Right renal pelvis (tissue), 4 donors: ENCODE measurements at places on chromosomes 3 and 15. TPM values are rescaled to one million over a fixed set of nuclear protein-coding genes. Genes with fewer than 3 reads are reported as not detected.

THAP10 gene
- polyA plus RNA-seq: 10.9 TPM

HDC gene
- 0.61 TPM for polyA plus RNA-seq

DNA sequence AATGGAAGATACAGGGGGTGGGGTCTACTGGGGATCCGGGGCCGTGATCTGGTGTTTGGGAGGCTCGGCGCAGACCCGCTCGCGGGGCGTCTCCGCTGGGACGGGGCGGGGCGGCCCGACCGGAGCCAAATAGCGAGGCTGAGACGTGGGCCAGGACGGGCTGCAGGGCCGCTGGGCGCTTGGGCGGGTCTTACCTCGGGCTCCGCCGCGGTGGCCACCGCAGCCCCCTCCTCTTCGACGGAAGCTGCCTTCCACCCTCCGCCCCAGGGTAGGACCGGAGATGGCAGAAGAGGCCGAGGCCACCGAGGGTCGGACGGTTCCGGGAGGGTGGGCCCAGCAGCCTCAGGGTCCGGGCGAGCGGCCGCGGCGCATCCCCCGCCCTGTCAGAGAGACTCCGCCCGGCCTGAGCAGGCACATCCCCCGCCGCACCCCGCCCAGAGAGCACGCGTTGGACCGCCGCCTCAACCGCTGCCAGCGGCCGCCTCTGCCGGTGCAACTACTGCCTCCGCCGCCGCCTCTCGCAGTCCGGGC, 399 bp downstream of the MYO9A start:
- DNase-seq: peak; percentile 79

MEGF11 gene
- 3.8 TPM for polyA plus RNA-seq

GRCh38 chr3:187002915-187003314, 72.6 kb downstream of the ST6GAL1 start:
- no peak for DNase-seq

DNA sequence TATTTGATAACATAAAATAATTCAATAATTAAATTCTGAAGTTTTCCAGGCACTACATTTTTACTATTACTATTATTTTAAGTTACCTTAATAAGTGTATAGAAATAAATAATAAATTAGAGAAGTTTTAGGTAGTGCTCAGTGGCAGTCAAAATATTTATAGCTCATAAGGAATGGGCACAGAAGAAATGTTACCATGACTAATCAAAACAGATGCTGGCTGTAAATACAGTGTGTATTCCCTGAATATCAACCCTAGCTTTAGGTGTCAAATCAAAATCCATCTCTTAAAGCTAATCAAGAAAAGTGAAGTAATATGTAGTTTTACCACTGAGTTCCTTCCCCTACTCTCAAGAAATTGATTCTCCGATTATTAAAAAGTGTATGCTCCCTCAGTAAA, 35.5 kb downstream of the ZBTB20 start:
- DNase-seq: no peak

RPL4 gene
- 3,817 TPM for polyA plus RNA-seq

CRABP1 gene
- polyA plus RNA-seq: 57.5 TPM

DNA sequence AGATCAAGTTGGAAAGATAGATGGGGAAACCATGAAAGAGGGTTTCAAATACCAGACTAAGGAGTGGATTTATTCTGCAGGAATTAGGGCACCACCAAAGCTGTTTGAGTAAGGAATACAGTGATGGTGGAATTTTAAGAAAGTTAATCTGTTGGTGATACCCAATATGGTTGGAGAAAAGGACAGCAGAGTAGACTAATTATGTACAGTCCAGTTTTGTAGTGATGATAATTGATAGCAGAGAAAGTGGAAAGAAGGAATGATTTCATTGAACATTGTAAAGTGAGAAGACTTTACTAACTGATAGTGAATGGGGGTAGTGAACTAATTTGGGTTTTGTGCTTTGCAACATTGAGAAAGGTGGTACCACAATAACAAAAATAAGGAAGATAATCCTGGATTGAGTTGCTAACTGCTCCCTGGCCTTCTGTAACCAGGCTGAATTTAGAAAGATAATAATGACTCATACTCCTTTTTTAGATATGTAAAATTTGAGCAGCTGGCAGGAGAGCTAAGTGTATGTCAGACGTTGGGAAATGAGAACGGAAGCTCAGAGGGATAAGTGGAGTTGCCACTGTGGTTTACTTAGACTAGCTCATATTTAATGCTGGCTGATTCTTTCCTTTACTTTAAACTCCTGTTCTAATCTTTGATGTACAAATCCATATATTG, 16.9 kb downstream of the TCAIM start:
- no peak for DNase-seq

DNA sequence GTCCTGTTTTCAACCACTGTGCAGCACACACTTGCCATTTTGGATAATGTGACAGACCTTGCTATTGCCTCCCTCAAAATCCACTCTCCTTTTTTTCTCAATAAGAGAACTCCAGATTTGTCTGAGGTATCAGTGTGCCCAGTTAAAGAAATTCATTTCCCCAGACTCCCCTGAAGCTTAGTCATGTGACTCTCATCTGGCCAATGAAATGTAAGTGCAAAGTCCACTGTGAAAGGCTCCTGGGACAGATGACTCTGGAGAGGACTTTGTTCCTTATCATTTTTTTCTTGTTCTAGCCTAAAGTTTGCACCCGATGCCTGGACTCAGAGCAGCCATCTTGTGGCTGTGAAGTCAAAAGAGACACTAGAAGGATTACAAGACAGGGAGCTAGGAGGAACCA, 268.6 kb upstream of the LRTM1 start:
- DNase-seq: no peak

DNA sequence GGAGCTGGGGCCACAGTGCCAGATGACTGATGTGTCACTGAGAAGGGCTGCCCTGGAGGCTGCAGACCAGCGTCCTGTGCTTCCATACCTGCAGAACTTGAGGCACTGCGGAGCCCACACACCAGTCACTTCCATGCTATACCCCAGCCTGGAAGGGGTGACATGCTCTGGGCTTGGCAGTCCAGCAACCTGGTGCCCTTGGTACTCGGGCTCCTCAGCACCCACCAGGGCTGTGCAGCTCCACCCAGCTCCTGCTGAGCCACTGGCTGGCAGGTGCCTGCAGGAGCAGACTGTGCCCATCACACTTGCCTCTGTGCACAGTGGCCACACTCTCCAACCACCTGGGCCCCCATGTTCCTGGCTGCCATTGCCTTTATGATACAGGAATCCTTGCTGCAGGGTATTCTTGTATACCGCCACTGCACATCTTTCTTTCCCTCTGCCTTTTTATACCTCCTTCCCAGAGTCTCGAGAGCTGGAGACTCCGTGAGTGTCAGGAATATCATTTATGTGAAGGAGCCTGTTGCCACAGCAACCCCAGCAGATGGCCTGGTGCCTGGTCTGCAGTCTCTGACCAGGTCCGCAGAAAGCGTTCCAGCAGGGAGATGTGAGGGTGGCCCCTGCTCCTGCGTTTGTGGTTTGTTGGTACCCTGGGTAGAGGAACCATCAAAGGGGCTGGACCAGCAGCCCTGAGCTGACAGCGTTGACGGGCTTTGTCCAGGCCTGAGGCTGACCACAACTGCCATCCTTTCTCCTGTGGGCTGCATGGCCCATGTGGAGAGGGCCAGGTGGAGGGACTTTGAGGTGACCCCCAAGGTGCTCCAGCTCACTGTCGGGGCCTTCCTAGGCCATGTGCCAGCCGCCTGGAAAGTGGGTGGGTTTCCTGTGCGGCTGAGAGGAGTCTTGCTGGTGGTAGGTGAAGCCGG, 93.4 kb upstream of the PLXNA1 start:
- no peak for DNase-seq

GRCh38 chr3:190545191-190545590, 31.3 kb downstream of the IL1RAP start:
- no peak for DNase-seq

GRCh38 chr15:98562331-98562937, 85.9 kb upstream of the IGF1R start:
- DNase-seq: no peak

ILDR1 gene
- polyA plus RNA-seq: 9.1 TPM

- no peak for DNase-seq
Observed at GRCh38 chr3:187746442-187747281, 1.4 kb upstream of the BCL6 start.

GRCh38 chr3:55376753-55377347, 110.3 kb downstream of the WNT5A start:
- no peak for DNase-seq

- no peak for DNase-seq
Observed at GRCh38 chr3:44939581-44940036, 36.4 kb downstream of the ZDHHC3 start.

- no peak for DNase-seq
Observed at GRCh38 chr15:80401456-80401855, 2.7 kb upstream of the ARNT2 start.

DNAJC17 gene
- polyA plus RNA-seq: 40.4 TPM

DNA sequence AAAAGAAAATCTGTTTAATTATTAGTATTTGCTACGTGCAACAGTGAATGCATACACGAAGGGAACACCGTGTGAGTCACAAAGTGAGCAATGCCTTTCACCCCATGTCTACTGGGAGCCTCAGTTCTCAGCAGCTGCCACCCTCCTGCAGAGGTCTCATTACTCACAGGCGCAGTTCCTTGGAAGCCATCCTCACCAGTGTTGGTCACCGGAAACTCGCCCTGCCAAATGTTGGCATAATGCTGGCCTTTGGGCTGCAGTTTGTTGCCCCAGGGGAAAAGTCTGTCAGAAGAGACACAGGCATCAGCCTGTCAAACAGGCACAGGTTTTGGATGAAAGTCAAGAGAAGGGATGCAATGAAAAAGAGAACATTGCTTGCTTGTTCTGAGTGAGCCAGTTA, 50.1 kb downstream of the SUMF1 start:
- no peak for DNase-seq

- DNase-seq: no peak
Observed at GRCh38 chr3:60536420-60536819, 714.8 kb downstream of the FHIT start.

CLDN11 gene
- 212 TPM for polyA plus RNA-seq

NR1I2 gene
- polyA plus RNA-seq: 0.87 TPM

GRCh38 chr3:53346514-53346913, 829 bp downstream of the DCP1A start:
- DNase-seq: peak; percentile 8

- no peak for DNase-seq
Observed at GRCh38 chr15:65812916-65813315, 20.8 kb upstream of the DENND4A start.

- no peak for DNase-seq
Observed at GRCh38 chr3:143354342-143354741, 234.8 kb downstream of the CHST2 start.

DNA sequence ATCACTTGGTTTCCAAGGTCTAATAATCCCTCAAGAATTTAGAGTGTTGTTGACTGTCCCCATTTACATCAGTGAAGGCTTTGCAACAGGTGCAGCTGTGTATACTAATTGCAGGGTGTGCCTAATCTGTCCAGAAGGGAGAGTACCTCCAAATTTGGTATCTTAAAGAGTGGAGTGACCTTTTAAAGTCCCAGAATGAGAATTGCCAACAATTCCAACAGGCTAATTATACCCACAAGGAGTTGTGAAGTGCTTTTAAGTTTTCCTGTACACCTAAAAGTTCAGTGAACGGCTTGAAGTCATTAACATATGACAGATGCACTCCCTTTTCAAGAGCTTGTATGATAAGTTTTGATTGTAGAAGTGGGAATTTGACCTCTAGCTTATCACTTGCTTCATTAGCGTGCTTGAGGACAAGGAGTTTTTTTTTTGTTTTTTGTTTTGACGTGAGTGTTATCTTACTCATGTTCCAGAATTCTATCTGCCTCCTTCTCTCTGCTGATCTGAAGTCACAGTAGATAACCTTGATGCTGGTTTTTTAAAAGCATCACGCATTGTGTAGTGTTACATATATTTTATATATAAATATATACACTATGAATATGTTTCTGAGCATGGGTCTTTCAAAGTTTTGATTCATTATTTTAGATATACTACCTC, 26.3 kb downstream of the CDIN1 start:
- no peak for DNase-seq

GMNC gene
- 5.5 TPM for polyA plus RNA-seq

DNA sequence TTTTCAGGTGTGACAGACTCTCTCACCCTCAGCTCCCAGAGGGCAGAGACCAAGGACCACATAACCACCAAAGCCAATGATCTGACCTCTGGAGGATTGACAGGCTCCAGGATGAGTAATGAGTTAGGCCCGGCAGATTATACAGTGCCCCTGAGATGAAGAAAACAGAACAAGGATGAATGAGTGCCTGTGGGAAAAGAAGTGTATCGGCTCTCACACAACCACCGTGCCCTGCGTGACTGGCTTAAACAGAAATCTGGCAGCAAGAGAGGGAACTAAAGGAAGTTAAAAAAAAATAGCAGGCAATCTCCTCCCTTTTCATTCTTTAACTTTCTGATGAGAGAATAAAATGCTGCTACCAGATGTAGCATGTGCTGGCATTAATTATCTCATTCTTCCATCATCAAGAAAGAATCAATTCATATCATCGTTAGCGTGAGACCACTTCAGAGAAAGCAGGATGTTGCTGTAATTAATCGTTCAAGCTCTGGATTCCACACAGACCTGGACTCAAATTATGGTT, 227.5 kb upstream of the COL8A1 start:
- DNase-seq: no peak

GRCh38 chr3:87127281-87127680, 99.8 kb upstream of the CHMP2B start:
- no peak for DNase-seq

DNA sequence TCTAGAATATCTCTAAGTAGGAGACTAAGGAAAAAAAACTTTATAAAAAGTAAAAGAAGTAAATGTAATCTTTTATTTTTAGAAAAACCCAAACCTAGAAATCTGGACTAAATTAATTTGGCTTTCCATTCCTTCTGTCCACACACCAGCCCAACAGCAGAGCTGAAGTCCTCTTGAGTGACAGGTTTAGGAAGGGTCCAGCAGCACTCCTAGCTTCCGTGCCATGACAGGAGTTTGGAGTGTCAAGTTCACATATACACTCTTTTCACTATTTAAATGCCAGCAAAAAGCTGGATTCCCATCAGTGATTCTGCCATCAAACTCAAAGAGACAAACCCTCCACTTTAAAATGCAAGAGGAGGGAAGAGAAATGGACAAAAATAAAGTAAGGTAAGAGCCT, 13.1 kb downstream of the PROK2 start:
- no peak for DNase-seq

GRCh38 chr3:30826531-30826942, 67.9 kb downstream of the GADL1 start:
- DNase-seq: no peak

- DNase-seq: no peak
Observed at GRCh38 chr3:179476215-179476614, 24.9 kb upstream of the GNB4 start.

- DNase-seq: no peak
Observed at GRCh38 chr15:98403169-98403568, 245.2 kb upstream of the IGF1R start.

DNA sequence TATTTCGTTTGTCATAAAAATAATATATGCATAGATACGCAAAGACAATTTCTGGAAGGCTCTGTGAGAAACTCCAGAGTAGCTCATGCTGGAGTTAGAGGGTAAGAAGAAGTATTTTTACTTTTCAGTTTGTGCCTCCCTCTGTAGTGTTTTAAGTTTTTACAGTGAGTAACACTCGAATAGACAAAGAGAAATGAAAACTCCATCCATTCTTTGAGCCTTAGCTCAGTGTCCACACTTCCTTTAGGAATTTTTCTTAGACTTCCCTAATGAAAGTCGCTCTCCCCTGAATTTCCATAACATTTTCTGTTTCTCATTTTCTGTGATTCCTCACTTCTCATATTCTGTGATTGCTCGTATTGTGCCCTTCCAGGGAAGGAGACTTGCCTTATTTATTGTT, 2.1 kb downstream of the BLOC1S6 start:
- no peak for DNase-seq
